ENCODE measurements at places on chromosomes 11 and 22.

GRCh38 chr11:86934582-86934900 is 20.7 kb downstream of the FZD4 start:
- DNase-seq: no peak

GRCh38 chr11:57903441-57904123 is 120.1 kb upstream of the OR9Q1 start:
- DNase-seq: no peak

DNA sequence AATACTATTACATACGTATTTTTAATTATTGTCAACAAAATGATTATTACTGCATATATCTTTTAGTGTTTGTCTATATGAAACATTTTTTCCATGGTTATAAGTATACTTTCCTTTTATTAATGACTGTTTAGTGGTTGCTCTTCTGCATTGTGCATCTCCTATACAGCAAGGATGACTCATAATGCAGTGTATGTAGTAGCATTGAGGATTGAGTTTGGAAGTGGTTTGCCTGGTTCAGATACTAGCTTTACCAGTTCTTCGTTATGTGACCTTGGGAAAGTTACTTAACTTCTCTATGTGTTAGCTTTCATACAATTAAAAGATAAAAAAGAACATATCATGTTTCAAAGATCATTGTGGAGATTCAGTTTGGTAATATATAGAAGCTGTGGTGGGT is 44.1 kb downstream of the CHORDC1 start:
- DNase-seq: no peak

DNA sequence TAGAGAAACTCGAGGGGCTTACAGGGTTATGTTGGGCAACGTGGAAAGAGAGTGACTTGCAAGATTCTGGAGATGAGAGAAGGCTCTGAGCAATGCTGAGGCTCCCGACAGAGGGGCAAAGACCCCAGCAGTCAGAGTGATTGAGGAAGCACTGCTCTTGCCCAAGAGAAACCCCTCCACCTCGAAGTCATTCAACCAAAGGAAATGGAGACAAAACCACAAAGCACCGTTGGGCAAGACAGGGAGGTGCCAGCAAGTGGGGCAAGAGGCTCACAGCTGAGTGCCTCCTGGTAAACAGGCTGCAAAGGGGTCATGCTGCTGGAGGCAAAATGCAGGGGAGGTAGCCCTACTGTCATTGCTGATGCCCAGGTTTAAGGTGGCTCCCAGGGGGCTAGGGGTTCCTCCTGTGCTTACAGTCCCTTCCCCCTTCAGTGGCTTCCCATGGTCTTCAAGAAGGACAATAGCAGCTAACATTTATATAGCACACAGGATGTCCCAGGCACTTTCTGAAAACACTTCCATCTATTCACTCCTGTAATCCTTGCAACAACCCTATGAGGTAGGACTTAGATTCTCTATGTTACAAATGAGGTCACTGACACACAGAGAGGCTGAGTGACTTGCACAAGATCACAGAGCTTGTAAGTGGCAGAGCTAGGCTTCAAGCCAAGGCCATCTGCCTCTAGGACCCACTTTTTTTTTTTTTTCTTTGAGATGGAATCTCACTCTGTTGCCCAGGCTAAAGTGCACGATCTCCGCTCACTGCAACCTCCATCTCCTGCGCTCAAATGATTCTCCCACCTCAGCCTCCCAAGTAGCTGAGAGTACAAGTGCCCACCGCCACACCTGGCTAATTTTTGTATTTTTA is 18.1 kb upstream of the MYH9 start:
- DNase-seq: no peak

GRCh38 chr22:38799265-38800002 is 5.5 kb upstream of the DNAL4 start:
- DNase-seq: no peak

- no peak for DNase-seq
These were observed 22.0 kb upstream of the IRAG1 start for GRCh38 chr11:10715571-10715970.

DNA sequence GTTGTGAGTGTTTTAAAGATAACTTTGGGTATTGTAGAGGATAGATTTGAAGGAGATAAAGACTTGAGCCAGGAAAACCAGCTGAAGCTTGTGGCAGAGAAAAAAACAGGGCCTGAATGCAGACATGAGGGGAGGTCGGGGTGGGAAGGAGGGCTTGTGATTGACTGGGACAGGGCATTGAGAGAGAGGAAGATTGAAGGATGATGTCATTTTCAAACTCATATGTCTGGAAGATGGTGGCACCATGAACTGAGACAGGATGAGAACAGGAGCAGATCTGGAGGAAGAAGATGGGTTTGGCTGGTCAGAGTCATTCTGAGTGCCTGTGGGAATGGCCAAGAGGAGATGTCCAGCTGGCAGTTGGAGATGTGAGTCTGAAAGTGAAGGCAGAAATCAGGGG is 14.7 kb downstream of the CSNK2A3 start:
- DNase-seq: no peak

DNA sequence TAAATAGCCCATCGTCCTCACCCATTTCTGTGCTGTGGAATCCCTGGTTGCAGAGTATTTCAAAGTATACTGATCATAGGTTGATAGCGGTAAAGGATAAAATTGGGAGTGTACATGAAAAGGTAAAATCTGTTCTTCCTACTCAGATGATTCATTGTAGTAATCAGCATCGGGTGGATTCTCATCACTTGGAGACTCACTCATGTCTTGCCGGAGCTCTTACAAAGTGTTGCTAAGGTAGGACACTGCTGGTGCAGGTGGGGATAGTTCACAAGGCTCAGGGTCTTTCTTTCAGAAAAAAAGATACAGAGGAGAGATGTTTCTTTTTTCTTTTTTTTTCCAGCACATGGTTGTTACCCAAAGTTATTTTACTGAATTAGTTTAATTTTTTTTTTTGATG is 84.8 kb downstream of the MTNR1B start:
- DNase-seq: peak; percentile 49

DNA sequence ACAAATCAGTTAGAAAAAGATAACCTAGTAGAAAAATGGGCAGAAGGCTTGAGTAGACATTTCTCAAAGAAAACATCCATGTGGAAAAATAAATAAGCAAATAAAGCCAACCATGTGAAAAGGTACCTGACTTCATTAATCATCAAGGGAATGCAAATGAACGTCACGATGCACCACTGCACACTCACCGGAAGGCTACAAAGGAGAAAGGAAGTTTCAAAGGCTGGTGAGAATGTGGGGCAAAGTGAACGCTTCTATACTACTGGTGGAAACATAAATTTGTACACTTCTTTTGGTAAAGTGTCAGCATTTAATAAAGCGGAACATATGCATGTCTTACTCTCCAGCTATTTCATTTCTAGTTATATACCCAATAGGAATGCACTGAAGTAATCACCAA is 166.8 kb downstream of the CSNK2A3 start:
- DNase-seq: peak; percentile 9

- DNase-seq: no peak
These were observed 7.0 kb upstream of the SH3BP1 start for GRCh38 chr22:37632174-37633088.

DNA sequence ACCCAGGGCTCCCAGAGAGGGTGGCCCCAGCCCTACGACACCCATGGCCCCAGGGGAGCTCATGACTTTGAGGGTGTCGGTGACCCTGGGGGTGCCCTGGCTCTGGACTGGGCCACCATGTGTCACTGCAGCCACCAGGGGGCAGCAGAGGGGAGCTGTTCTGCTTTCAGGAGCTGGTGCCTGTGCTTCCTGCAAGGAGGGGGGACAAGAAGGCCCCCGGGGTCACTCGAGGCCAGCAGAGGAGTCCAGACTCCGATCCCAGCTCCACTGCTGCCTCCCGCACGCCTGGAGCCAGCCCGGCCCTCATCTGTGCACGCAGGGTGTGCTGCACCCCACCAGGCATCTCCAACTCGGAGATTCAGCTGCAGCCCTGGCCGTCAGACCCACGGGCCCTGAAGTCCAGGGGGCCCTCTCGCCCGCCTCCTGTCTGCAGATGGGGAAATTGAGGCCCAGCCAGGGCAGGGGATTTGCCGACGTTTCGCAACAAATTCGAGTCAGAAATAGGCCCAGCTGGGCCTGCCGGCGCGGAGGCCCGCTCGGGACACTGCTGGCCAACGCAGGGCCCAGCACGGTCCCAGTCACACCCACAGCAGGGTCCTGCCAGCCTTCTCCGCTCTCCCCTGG is 29.5 kb upstream of the WNT7B start:
- DNase-seq: peak; percentile 77

DNA sequence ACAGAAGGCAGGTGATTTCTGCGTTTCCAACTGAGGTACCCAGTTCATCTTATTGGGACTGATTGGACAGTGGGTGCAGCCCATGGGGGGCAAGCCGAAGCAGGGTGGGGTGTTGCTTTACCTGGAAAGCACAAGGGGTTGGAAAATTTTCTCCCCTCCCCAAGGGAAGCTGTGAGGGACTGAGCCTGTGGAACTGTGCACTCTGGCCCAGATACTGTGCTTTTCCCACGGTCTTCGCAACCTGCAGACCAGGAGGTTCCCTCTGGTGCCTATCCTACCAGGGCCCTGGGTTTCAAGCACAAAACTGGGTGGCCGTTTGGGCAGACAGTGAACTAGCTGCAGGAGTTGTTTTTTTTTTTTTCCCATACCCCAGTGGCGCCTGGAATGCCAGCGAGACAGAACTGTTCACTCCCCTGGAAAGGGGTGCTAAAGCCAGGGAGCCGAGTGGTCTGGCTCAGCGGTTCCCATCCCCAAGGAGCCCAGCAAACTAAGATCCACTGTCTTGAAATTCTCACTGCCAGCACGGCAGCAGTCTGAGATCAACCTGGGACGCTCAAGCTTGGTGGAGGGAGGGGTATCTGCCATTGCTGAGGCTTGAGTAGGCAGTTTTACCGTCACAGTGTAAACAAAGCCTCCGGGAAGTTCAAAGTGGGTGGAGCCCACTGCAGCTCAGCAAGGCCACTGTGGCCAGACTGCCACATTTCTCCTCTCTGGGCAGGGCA is 97.2 kb downstream of the JRKL start:
- peak; percentile 57 for DNase-seq

GRCh38 chr11:6197466-6198200 is 1.4 kb upstream of the OR52W1 start:
- DNase-seq: no peak

GRCh38 chr22:37457093-37457893 is 28.9 kb downstream of the MFNG start:
- DNase-seq: peak; percentile 40

DNA sequence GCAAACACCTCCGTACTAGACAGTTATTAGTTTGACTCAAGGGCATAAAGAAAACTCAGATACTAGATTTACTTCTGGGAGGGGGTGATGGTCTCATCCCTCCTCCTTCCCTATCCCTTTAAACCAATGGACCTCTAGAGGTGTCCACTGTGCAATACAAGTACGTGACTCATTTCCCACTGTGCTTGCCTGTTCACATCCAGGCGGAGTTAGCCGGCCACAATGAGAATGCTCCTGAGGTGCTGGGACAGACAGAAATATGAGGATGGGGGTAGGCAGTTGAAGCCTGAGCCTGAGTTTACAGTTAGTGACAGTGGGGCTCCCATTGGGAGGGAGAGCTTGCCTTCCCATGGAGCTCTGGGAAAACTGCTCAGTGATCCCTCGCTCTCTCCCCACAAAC is 8.4 kb upstream of the PMM1 start:
- DNase-seq: peak; percentile 90

GRCh38 chr11:9716275-9717039 is 52.6 kb downstream of the SWAP70 start:
- DNase-seq: peak; percentile 90

DNA sequence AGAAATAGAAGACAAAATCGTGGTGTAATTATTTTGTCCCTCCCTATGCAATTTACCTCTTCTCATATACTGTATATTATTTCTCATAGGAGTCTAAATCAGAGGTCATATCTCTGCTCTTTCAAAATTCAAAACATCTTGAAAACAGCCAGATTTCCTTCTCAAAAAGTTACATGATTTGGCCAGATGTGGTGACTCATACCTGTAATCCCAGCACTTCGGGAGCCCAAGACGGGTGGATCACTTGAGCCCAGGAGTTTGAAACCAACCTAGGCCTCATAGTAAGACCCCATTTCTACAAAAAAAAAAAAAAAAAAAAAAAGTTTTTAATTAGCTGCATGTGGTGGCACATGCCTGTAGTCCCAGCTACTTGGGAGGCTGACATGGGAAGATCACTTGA is 29.0 kb upstream of the DNAJB7 start:
- DNase-seq: peak; percentile 61

GRCh38 chr11:77999446-78000030 is 5.1 kb upstream of the INTS4 start:
- no peak for DNase-seq

GRCh38 chr11:132402071-132402684 is 1031.8 kb downstream of the NTM start:
- peak; percentile 12 for DNase-seq

DNA sequence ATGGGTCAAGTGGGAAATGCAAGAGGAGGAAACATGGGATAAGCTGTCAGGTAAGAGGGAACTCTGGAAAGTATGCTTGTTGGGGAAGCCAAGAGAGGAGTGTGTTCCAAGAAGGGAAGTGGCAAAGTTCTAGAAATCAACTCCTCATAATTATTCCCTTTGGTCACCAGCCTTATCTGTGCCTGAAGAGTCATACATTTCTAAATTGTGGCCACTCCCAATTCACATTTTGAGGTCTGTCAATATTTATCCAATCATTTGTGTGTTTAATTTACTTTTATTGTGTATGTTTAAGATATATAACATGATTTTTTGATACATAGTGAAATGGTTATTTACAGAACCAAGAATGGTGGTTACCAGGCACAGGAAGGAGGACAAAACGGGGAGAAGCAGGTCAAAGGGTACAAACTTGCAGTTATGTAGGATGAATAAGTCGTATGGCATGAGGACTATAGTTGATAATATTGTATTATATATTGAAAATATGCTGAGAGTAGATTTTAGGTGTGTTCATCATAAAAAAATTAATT is 131.7 kb downstream of the GRIA4 start:
- DNase-seq: no peak

- DNase-seq: peak; percentile 97
These were observed 34.1 kb downstream of the OR4D9 start for GRCh38 chr11:59545179-59546020.

DNA sequence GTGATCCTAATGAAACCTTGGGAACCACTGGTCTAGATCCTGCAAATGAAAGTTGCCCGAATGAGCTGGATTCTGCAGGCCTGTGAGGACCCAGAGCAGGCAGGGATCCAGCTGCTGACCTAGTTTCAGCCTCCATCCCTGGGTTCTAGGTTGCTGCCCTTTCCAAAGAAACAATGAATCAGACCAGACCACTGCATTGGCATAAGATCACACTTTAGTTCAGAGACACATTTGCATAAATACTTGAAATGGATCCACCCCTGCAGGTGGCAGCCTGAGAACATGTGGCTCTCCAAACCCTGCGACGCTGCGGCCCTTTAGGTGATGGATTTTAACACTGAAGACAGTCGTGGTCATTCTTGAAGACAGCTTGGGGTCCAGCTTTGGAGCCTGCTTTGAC is 23.7 kb downstream of the ADAMTS8 start:
- DNase-seq: no peak

DNA sequence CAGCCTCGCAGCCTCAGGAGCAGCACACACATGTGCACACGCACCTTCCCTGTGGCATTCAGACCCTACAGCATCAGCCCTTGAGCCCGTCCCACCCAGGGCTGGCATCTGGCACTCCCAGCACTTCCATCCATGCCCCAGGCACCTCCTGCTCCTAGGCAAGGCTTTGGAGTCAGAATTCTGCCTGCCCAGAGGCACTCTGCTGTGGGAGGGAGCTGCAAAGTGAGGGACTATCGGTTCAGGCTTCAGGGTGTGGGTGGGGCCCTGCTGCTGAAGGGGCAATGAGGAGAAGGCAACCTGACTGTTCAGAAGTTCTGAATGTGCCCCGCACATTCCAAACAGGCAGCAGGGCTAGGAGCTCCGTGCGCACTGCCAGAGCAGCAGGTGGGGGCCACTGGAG is 39.7 kb downstream of the NECTIN1 start:
- no peak for DNase-seq

Data from iris pigment epithelial cell (primary cell).